ENCODE measurements at places on chromosomes 12 and 14.

DNA sequence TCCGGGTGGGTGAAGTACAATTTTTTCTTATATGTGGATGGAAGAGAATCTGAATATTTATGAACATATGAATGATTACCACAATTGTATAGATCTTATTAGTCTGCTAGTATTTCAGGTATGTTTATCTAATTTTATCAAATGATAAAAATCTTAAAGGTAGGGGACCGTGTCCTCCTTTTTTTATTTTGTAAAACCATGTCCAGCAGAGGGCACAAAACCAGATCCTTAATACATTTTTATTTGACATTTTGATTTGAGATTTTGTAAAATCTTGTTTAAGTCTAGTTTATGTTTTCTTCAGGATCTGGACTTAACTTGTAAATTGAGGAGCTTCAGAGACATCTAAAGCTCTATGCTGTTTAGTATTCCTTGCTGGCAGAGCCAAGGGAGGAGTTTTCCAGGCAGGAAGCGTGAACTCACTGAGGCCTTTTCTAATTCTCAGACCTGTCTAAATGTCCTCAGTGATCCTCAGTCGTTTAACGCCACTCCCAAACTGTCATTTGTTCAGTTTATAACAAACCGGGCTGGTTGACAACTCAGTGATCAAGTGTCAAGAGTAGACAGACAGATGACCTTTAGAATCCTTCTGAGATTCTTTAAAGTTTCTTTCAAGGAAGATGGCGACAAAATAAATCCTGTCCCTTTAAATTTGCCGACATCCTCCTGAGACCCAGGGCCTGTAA is 263.9 kb downstream of the KTN1 start:
- DNase-seq, result peak; percentile 11

- DNase-seq, result peak; percentile 78
Observed at GRCh38 chr12:45669093-45669492, 60.4 kb upstream of the ARID2 start.

GRCh38 chr12:92051441-92051840 is 94.2 kb downstream of the BTG1 start:
- DNase-seq, result no peak

DNA sequence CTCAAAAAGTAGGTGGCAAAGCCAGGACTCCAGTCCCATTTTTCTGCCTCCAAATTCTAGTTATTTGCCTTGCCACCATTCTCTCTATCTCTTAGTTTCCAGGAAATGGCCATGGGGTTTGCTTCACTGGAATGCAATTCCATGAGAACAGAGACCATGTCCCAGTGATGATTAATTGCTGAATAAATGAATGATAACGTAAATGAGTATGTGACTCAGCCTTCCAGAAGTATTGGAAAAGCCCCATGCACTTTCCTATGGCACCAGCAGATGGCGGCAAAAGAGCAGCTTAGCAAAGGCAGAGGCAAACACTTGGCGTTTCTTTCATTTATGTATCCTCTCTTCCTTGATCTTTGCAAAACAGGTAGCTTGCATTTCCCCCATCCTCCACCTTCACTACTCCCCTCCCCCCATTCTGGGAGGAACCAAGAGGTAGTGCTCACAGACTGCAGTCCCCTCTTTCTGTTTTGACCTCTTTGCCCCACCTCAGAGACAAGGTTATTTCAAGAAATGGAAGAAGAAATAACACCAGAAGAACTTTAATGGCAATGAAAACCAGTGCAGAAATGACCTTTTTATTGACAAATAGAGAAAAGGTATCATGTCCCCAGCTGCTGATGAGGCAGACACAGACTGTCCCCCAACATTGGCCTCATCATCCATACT is 21.3 kb downstream of the TBX3 start:
- DNase-seq, result peak; percentile 85

DNA sequence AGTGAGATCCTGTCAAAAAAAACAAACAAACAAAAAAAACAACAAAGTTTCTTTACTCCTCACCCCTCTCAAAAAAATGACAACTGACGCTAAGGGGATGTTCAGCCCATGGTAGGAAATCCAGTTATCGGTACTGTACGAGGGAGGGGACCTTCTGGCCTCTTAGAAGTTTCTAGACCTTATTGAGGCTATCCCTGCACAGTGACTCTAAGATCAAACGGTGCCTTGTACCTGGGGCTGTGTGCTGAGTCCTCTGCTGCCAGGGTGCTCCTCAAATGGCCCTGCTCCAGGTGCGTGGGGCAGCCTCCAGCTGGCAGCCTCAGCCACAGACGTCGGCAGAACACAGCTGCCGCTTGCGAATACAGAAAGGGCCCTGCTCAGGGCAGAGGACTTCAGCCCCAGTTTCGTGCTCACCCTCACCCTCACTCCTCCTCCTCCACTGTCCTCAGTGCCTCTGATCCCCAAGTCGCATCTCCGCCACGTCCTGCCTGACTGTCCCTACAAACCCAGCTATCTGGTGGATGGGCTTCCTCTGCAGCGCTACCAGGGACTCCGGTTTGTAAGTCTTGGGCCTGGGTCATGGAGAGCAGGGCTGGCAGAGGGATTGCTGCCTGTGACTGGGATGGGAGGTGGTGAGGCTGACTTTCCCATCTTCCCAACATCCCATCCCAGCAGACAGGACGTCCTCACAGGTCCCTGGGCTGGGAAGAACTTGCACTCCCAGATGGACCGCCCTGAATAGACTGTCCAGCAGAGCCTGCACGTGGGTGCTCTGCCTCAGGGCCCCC is 90.9 kb downstream of the B4GALNT3 start:
- no peak for DNase-seq

- DNase-seq, result no peak
Observed at GRCh38 chr12:124335426-124336183, 40.7 kb downstream of the RFLNA start.

DNA sequence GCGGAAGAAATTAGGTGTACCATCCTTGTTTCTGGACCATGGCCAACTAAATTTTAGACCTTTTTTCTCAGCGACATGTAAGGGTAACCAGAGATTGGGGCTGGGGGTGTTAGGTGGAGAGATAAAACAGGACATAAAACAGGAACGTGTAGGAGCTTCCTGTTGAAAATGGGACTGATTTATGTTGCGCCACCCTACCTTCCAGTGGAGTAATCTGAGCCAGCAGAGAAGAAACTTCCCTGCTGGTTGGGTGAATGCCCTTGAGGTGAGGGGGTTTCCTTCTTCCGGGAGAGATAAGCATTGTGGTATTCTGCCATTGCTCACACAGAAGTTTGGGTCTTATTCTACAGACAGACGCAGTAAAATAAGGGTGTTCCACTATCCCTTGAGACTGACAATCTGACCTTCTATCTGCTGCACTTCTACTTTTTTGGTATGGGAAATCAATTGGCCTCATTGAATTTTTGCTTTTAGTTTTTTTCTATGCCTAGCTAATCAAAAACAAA is 417.6 kb downstream of the PCNX1 start:
- peak; percentile 86 for DNase-seq

DNA sequence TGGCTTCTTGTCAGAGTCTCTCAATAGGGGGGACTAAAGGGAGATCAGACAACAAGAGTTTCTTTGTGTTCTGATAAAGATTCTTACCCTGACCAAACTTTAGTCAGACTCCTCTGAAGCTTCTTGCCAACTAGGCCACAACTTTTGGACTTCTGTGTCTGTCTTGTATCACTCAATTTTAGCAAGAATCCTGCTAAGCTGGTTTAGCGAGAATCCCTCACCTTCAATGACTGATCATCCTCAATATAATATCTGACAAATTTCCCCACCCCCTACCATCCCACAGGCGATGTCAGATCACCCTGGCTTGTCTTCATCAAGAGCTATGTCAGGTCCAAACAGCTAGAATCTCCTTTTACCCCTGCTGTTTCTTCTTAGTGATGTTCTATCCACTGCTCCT is 215.2 kb downstream of the RASSF9 start:
- no peak for DNase-seq

DNA sequence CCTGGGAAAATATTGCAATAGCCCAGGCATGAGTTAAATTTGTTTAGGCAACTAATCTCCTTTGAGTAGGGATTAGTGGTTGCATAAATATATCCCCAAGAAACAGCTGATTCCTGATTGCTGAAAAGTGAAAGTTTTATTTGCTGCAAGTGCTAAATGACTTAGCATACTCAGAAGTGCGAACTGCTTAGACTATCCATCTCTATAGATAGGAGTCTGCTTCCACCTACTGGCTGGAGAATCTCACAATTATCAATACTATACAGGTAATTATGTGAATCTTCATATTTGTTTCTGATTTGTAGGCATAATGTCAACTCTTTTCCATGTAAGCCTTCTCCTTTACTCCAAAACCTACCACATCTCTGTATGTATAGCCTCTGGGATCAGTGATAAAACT is 12.0 kb upstream of the SLCO1B3 start:
- DNase-seq, result peak; percentile 50

GRCh38 chr14:61499991-61500390 is 178.6 kb downstream of the PRKCH start:
- no peak for DNase-seq

GRCh38 chr12:3137814-3138445 is 60.8 kb downstream of the TSPAN9 start:
- no peak for DNase-seq

DNA sequence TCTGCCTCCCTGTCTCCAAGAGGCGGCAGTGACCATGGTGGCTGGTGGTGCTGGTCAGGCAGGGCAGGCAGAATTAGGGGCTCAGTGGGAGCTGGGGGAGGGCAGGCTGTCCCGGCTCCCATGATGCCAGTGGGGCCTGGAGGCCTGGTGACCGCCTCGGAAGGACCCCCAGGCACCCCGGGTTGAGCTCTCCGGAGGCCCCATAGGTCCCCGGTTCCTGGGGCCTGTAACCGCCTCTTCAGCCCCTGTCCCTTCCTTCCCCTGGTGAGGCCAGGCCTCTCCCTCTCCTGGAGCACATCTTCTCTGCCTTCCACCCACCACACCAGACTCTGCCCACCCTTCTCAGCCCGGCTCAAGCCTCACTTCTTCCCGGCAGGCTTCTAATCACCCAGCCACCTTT is 117.7 kb upstream of the GSC start:
- DNase-seq, result no peak

- DNase-seq, result no peak
Observed at GRCh38 chr12:70486588-70486987, 120.5 kb downstream of the KCNMB4 start.

GRCh38 chr12:57694459-57695019 is 607 bp downstream of the OS9 start:
- DNase-seq, result peak; percentile 14

- DNase-seq, result no peak
Observed at GRCh38 chr14:92801917-92802316, 7.8 kb downstream of the GOLGA5 start.

GRCh38 chr14:81220580-81220829 is 254 bp downstream of the GTF2A1 start:
- DNase-seq, result no peak

GRCh38 chr12:48600552-48600951 is 30.7 kb upstream of the LALBA start:
- no peak for DNase-seq

- no peak for DNase-seq
Observed at GRCh38 chr12:41067941-41068645, 120.0 kb upstream of the PDZRN4 start.

DNA sequence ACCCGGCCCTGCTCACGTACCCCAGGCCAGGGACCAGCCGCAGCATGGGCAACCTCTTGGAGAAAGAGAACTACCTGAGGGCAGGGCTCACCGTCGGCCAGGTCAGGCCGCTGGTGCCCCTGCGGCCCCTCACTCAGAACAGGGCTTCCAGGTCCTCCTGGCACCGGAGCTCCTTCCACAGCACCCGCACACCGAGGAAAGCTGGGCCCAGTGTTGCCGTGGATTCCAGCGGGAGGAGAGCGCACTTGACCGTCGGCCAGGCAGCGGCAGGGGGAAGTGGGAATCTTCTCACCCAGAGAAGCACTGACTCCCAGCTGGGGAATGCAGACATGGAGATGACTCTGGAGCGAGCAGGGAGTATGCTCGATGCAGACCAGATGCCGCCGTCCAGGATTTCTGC is 7.9 kb upstream of the VAMP1 start:
- DNase-seq, result no peak

DNA sequence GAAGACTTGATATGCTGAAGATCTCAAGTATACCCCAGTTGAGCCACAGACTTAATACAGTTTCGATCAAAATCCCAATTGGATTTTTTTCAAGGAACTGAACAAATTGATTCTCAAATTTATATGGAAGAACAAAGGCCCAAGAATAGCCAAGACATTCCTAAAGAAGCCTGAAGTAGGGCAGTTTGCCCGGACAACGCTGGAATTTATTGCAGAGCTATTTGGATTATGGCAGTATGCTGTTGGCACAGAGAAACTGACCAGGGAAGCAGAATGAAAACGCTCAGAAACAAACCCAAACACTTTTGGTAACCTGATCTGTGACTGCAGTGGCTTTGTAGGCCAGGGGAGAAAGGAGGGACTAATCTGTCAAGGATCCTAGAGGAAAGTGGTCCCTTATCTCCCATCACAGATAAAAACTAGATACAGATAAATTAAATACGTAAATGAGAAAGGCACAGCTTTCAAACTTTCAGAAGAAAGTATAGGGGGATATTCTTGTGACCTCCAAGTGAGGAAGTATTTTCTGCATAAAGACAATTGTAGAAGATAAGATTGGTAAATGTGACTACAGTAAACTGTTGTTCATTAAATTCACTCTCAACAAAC is 35.9 kb upstream of the GSC start:
- no peak for DNase-seq

- no peak for DNase-seq
Observed at GRCh38 chr12:67018105-67018504, 251.1 kb upstream of the CAND1 start.

GRCh38 chr14:50739186-50739585 is 71.1 kb upstream of the SAV1 start:
- DNase-seq, result no peak

DNA sequence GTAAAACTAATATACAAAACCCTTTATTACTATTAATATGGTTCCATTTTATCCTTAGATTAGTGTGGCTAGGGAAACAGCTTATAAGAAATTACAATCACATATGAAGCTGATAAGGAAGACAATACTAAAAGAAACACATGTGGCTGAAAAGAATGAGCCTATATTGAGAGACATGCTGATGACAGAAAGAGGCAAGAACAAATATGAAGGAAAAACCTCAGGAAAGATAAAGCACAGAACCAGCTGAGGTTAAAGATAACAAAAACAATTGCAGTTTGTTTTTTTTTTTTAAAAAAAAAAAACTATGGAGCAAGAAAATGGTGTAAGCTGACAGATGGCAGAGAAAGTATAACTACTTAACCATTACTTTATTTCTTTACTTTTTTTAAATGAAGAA is 69.2 kb upstream of the OSBPL8 start:
- DNase-seq, result no peak

GRCh38 chr12:122063694-122064024 is 14.9 kb upstream of the MLXIP start:
- DNase-seq, result no peak
